Islet precursor cell (in vitro differentiated cells): ENCODE measurements at places on chromosomes 6 and 20.

- DNase-seq = no peak
Observed at GRCh38 chr6:37243816-37244370, 13.7 kb upstream of the TBC1D22B start.

- DNase-seq = no peak
Observed at GRCh38 chr6:99607416-99608036, 893 bp downstream of the PRDM13 start.

- DNase-seq = no peak
Observed at GRCh38 chr6:140101818-140102217, 727.4 kb upstream of the CITED2 start.

DNA sequence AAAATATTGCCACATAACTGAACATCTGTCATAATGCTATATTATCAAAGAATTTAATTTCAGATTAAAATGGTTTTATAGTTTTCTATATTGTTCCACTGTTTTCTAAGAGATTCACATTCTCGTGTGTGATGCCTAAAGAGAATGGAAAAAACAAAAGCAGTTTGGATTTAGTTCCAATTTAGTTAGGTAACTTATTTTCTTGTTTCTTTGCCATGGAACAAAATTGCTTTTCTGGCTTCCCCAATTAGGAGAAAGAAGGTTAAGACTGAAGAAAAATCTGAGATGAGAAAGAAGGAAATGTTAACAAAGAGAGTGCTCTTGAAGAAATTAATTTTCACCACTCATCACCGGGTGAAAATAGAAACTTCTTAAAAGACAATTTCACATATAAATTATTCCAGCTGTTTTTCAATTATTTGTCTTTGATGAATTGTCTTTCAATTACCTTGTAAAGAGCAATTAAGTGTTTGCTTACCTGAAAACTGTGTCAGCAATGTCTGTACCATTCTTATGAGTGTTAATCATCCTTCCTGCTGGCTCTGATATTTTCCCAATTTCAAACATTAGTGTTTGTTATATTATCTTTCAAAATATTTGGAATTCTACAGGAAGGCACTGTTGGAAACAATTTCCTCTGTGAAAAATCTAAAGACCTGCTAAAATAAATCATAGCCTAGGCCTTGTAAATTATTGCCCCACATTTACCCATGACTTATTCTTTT lies 19.5 kb downstream of the PHACTR2 start:
- no peak for DNase-seq

- DNase-seq = no peak
Observed at GRCh38 chr6:31530659-31531058, 1.9 kb downstream of the MCCD1 start.

DNA sequence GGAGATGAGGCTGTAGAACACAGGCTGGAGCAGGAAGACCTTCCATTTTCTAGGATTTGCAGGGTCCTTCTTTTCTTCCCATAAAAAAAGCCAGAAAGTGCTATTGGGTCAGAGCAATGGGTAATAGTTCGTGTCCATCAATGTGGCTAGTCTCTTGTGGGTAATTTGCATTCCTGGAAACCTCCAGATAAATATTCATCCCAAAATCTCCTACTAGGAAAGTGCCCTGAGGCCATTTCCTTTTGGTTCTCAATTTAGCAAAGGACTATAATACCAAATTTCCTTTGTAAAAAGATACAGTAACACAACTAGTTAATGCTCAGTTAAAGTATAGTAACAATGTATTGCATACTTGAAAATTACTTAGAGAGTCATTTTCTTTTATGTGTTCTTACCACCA lies 138.1 kb upstream of the TAB2 start:
- DNase-seq = no peak

- no peak for DNase-seq
Observed at GRCh38 chr6:136822046-136822375, 381 bp upstream of the PEX7 start.
